ENCODE measurements at places on chromosomes 1 and 21.

DNA sequence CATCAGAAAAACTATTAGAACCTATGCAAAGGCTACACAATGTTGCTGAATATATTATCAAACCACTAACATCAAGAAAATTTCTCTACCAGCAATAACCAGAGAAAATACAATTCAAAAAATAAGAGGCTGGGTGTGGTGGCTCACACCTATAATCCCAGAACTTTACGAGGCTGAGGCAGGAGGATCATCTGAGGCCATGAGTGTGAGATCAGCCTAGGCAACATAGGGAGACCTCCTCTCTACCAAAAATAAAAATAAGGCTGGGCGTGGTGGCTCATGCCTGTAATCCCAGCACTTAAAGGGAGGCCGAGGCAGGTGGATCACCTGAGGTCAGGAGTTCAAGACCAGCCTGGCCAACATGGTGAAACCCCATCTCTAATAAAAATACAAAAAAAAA is 16.9 kb upstream of the PUM1 start:
- no peak for DNase-seq

GRCh38 chr1:186212568-186213224 is 162.4 kb downstream of the TPR start:
- peak; percentile 25 for DNase-seq

- no peak for DNase-seq
Measured at GRCh38 chr1:178134061-178134460, 40.2 kb downstream of the RASAL2 start.

GRCh38 chr1:117696561-117696960 is 90.7 kb downstream of the TENT5C start:
- DNase-seq = no peak

DNA sequence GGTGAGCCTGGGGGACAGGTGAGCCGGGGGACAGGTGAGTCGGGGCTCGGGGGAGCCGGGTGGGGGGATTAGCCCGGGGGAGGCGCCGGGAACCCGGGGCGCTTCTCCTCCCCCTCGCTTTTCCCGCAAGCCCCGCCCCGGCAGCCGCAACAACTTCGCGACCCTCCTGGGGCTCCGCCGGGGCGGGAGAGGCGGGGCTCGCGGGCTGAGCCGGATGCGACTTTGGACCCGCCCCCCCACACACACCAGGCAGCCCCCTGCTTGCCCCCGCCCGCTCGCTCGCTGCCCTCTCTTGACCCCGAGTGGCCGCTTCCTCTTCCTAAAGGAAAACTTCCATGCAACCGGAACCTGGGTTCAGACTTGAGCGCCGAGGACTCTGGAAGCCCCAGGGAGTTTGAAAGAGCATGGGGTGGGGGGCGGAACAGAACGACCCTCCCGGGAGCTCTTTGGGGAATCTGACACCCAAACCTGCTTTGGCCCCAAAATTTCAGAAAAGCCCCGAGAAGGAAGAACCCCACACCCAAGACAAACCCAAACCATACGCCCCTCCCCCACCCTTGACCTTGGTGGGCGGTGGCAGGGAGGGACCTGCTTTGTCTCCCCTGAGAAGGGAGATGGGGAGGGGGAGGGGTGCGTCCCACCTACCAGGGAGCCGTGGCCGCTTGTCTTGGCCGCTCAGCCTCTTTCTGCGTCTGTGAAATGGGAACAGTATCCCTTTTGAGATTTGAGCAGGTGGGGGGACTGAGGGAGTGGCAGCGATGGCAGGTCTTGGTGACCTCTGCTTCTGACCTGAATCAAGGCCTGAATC is 550 bp downstream of the ARHGEF16 start:
- DNase-seq = peak; percentile 18

- no peak for DNase-seq
Measured at GRCh38 chr1:47465605-47466004, 27.8 kb downstream of the FOXD2 start.

GRCh38 chr1:162214202-162214601 is 144.7 kb downstream of the NOS1AP start:
- DNase-seq = no peak

GRCh38 chr1:110477041-110477440 is 26.1 kb downstream of the PROK1 start:
- DNase-seq = no peak

- peak; percentile 38 for DNase-seq
Measured at GRCh38 chr21:26849428-26850115, 4.4 kb upstream of the ADAMTS1 start.

DNA sequence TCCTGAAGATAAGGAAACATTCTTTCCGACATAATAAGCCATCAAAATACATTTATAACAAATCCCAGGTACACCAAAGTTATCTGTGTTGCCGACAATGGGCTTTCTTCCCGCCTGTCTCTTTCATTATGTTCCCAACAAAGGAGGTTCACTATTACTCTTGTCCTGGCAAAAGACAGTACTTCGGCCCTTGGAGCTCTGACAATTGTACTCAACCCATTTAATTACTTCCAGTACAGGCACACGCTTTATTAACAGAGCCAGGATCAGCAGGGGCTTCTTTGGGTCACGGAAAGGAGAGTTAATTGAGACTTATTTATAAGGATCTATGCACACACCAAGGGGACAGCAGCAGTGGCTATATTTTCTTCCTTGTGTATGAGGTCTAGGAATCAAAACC is 46.6 kb upstream of the DUSP10 start:
- no peak for DNase-seq

- DNase-seq = no peak
Measured at GRCh38 chr1:3714284-3714741, 37.9 kb upstream of the CCDC27 start.

- peak; percentile 76 for DNase-seq
Measured at GRCh38 chr1:23103001-23103889, 65.4 kb downstream of the LUZP1 start.

- no peak for DNase-seq
Measured at GRCh38 chr1:60564916-60565750, 491.6 kb upstream of the C1orf87 start.

GRCh38 chr21:38660333-38661196 is 145.2 kb upstream of the ETS2 start:
- no peak for DNase-seq

DNA sequence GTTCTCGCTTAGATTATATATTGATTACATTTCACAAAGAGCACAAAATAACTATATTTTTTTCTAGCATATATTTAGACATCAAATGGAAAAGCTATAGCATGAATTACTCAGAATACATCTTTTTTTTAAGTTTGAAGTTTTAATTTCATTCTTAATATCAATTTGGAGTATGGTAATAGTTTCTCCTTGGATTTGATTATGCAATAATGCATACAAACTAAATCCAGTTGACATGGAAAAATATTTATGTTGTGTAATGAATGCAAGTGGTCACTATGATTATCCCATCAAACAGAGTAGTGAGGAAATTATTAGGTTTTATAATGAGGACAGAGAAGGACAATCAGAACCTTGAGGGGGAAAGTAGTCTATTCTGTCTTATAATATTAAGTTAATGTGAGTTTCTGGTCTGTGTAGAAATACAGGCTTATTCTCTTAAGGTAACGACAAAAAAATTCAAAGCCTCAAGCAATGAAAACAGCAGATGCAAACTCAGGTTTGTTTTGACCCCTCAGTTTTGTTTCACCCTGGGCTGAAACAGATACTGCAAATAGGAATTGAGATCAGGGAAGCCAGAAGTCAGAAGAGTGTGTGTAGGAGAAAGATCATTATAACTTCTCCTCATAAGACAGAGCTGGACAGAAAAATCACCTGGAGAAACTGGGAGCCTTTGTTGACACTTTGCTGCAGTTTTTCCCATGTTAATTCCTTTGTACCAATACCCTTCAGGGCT is 23.7 kb downstream of the LRRC8B start:
- no peak for DNase-seq

- DNase-seq = no peak
Measured at GRCh38 chr1:204598319-204598969, 82.2 kb downstream of the MDM4 start.

- DNase-seq = peak; percentile 61
Measured at GRCh38 chr21:14541841-14542490, 4.1 kb downstream of the SAMSN1 start.
